Peyer's patch (tissue), 4 donors: ENCODE measurements at places on chromosomes 1 and 21.

GRCh38 chr1:114729782-114730181 lies 13.2 kb upstream of the NRAS start:
- no peak overlapping the region for H3K4me3 ChIP-seq
- no peak for DNase-seq
- H3K36me3 ChIP-seq: peaks cover 94% of the 10 kb centered on the region
- no peak overlapping the region for H3K27ac ChIP-seq
- H3K27me3 ChIP-seq: no peaks in the 10 kb centered on the region

DNA sequence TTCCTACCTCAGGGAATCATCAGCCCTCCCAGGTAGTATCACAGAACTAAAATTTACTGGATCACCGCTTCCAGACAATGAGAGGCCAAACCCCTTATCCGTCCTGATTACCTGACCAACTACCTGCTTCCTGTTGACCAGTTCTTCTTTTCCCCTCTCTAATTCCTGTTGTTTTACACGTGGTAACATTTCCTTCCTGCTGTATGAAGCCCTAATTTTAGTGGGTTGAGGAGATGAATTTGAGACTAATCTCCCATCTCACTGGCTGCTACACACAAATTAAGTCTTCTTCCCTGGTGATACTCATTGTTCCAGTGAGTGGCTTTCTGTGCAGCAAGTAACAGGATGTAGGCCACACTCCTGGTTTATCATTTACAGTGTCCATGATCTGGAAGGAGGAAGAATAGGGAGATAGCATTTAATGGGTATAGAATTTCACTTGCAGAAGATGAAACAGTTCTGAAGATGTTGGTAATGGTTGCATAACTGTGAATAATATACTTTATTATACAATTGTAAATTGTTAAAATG lies 2112.9 kb downstream of the NCAM2 start:
- H3K4me1 ChIP-seq: no peaks in the 10 kb centered on the region
- no peak overlapping the region for H3K4me3 ChIP-seq
- no peaks in the 10 kb centered on the region for H3K36me3 ChIP-seq
- DNase-seq: no peak

GRCh38 chr1:65478379-65479026 lies 58.0 kb downstream of the LEPR start:
- H3K27me3 ChIP-seq: no peaks in the 10 kb centered on the region
- H3K4me1 ChIP-seq: no peaks in the 10 kb centered on the region
- no peak overlapping the region for H3K4me3 ChIP-seq

- H3K27me3 ChIP-seq: no peaks in the 10 kb centered on the region
- H3K27ac ChIP-seq: no peak overlapping the region
- H3K36me3 ChIP-seq: no peaks in the 10 kb centered on the region
- H3K4me3 ChIP-seq: no peak overlapping the region
- DNase-seq: no peak
Measured at GRCh38 chr1:67958472-67958871, 92.0 kb downstream of the DIRAS3 start.

DNA sequence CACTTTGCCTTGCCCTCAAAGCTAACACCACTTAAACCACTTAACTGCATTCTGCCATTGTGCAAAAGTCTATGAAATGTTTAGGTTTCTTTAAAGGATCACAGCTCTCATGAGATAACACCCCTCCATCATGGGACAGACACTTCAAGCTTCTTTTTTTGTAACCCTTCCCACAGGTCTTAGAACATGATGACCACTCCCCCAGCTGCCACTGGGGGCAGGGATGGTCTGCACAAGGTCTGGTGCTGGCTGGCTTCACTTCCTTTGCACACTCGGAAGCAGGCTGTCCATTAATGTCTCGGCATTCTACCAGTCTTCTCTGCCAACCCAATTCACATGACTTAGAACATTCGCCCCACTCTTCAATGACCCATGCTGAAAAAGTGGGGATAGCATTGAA lies 7.7 kb downstream of the ADAMTS1 start:
- no peaks in the 10 kb centered on the region for H3K27me3 ChIP-seq
- H3K4me1 ChIP-seq: no peaks in the 10 kb centered on the region
- no peaks in the 10 kb centered on the region for H3K36me3 ChIP-seq
- no peak overlapping the region for H3K27ac ChIP-seq
- no peak overlapping the region for H3K4me3 ChIP-seq
- DNase-seq: no peak

- H3K27me3 ChIP-seq: no peaks in the 10 kb centered on the region
- no peak overlapping the region for H3K27ac ChIP-seq
- no peaks in the 10 kb centered on the region for H3K4me1 ChIP-seq
- no peak overlapping the region for H3K4me3 ChIP-seq
- DNase-seq: no peak
- no peaks in the 10 kb centered on the region for H3K36me3 ChIP-seq
Measured at GRCh38 chr1:56382929-56383328, 196.4 kb downstream of the PLPP3 start.

GRCh38 chr1:227604446-227604845 lies 41.1 kb downstream of the ZNF678 start:
- H3K4me1 ChIP-seq: no peaks in the 10 kb centered on the region
- H3K27ac ChIP-seq: no peak overlapping the region
- DNase-seq: no peak
- no peaks in the 10 kb centered on the region for H3K27me3 ChIP-seq
- H3K4me3 ChIP-seq: no peak overlapping the region

- H3K36me3 ChIP-seq: no peaks in the 10 kb centered on the region
- H3K27me3 ChIP-seq: no peaks in the 10 kb centered on the region
- H3K4me3 ChIP-seq: no peak overlapping the region
- H3K27ac ChIP-seq: no peak overlapping the region
- peaks cover 11% of the 10 kb centered on the region for H3K4me1 ChIP-seq
Measured at GRCh38 chr1:229344139-229344538, 1.3 kb upstream of the CCSAP start.
